ENCODE measurements at places on chromosomes 1 and 21. TPM values are rescaled to one million over a fixed set of nuclear protein-coding genes. Genes with fewer than 3 reads are reported as not detected.

GRCh38 chr1:103514920-103515503 is 10.5 kb upstream of the RNPC3 start:
- H3K36me3 ChIP-seq = no peaks in the 10 kb centered on the region
- no peak overlapping the region for H3K4me3 ChIP-seq
- H3K27ac ChIP-seq = no peak overlapping the region
- no peaks in the 10 kb centered on the region for H3K27me3 ChIP-seq
- no peaks in the 10 kb centered on the region for H3K4me1 ChIP-seq

- H3K4me1 ChIP-seq = no peaks in the 10 kb centered on the region
- no peak overlapping the region for H3K27ac ChIP-seq
- no peak overlapping the region for H3K4me3 ChIP-seq
- H3K27me3 ChIP-seq = no peaks in the 10 kb centered on the region
- peak; percentile 16 for DNase-seq
Measured at GRCh38 chr21:42344631-42345030, 6.2 kb downstream of the TFF2 start.

DNA sequence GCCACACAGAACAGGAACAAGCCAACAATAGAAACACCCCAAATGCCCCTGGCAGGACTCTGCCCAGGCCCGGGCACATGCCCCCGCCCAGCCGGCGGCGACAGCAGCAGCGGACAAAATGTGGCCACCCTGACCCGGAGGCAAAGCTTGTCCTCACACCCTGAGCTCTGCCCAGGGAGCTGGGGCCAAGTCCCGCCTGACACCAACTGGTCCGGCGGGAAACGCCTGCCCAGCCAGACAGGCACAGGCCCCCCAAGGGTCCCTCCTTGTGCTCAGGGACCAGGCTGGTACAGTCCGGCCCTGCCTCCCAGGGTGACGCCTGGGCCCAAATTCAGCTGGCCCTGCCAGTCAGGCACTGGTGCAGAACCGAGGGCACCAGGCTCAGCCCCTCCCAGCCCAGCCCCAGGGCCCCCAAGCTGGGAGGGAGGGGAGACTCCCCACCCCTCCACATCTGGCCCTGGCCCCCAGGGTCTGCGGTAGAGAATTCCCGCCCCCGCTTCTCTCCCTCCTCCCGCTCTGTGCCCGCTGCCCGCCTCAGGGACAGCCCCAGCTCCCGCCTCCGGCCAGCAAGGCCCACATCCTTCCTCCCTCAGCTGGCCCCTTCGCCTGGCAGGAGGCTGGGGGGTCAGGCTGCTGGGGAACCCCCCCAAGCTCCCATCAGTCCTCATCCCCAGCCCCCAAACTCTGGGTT is 2.0 kb downstream of the AHDC1 start:
- H3K4me3 ChIP-seq = peak overlapping the region; percentile 46
- peaks cover 3% of the 10 kb centered on the region for H3K4me1 ChIP-seq
- peak overlapping the region; percentile 65 for H3K27ac ChIP-seq
- no peaks in the 10 kb centered on the region for H3K36me3 ChIP-seq
- H3K27me3 ChIP-seq = no peaks in the 10 kb centered on the region

GRCh38 chr1:201110616-201111015 is 1.6 kb downstream of the CACNA1S start:
- no peaks in the 10 kb centered on the region for H3K36me3 ChIP-seq
- no peaks in the 10 kb centered on the region for H3K27me3 ChIP-seq
- no peak overlapping the region for H3K27ac ChIP-seq
- DNase-seq = no peak
- no peak overlapping the region for H3K4me3 ChIP-seq
- H3K4me1 ChIP-seq = no peaks in the 10 kb centered on the region

GRCh38 chr1:99018313-99018712 is 13.7 kb upstream of the PLPPR5 start:
- no peaks in the 10 kb centered on the region for H3K27me3 ChIP-seq
- no peaks in the 10 kb centered on the region for H3K4me1 ChIP-seq
- H3K4me3 ChIP-seq = no peak overlapping the region
- no peak overlapping the region for H3K27ac ChIP-seq
- no peak for DNase-seq

- no peaks in the 10 kb centered on the region for H3K27me3 ChIP-seq
- H3K4me1 ChIP-seq = no peaks in the 10 kb centered on the region
- H3K36me3 ChIP-seq = no peaks in the 10 kb centered on the region
- DNase-seq = no peak
- H3K4me3 ChIP-seq = no peak overlapping the region
- no peak overlapping the region for H3K27ac ChIP-seq
Measured at GRCh38 chr21:45938453-45938755, 43.2 kb upstream of the COL6A1 start.

KRTAP12-2 gene
- total RNA-seq = not detected

PLA2G2F gene
- not detected for total RNA-seq

- DNase-seq = no peak
- H3K4me3 ChIP-seq = no peak overlapping the region
- no peaks in the 10 kb centered on the region for H3K4me1 ChIP-seq
- no peaks in the 10 kb centered on the region for H3K36me3 ChIP-seq
- H3K27me3 ChIP-seq = no peaks in the 10 kb centered on the region
Measured at GRCh38 chr1:4689941-4690635, 35.7 kb downstream of the AJAP1 start.

DNA sequence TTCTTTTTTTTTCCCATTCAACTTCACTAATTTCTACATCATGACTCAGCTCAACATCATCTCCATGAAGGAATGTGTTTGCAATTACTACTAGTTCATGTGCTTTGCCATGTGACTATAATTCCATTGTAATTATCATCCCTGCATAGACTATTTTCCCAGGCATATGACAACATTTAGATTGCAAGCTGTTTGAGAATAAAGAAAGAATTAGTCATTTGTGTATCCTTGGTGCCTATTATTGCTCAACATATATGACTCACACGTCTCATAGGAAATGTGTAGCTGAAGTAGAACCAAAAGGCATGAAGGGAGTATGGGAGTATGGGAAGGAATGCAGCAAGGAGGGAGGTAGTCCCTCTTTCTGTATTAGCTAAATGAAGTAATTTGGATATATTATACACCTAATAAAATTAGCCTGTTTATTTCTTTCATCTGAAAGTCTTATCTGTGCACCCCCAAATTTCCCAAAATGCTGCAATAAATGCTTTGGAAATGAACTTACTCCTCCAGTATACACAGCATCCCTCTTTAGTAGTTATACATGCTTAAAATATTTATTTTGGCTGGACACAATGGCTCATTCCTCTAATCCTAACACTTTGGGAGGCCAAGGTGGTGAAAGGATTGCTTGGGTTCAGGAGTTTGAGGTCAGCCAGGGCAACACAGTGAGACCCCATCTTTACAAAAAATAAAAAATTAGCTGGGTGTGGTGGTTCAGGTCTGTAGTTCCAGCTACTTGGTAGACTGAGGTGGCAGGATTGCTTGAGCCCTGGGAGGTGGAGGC is 316.9 kb upstream of the ADGRL4 start:
- H3K27me3 ChIP-seq = no peaks in the 10 kb centered on the region
- H3K27ac ChIP-seq = no peak overlapping the region

HLX gene
- total RNA-seq = 11.0 TPM

GRCh38 chr1:212930986-212931678 is 19.2 kb upstream of the VASH2 start:
- no peak for DNase-seq
- no peaks in the 10 kb centered on the region for H3K27me3 ChIP-seq
- no peaks in the 10 kb centered on the region for H3K4me1 ChIP-seq

MARK1 gene
- not detected for total RNA-seq

GRCh38 chr21:43334214-43334958 is 92.5 kb downstream of the SIK1 start:
- no peak overlapping the region for H3K4me3 ChIP-seq
- no peak for DNase-seq
- no peak overlapping the region for H3K27ac ChIP-seq

SIM2 gene
- 0.20 TPM for total RNA-seq

MAP1LC3C gene
- total RNA-seq = not detected

DNA sequence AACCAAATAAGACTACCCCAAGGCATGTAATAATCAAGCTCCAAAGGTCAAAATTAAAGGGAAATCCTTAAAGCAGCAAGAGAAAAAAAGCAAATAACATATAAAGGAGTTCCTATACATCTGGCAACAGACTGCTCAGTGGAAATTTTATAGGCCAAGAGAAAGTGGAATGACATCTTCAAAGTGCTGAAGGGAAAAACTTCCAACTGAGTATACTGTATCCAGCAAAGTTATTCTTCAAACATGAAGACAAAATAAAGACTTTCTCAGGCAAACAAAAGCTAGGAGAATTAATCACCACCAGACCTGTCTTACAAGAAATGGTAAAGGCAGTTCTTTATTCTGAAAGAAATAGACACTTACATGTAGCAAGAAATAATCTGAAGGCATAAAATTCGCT is 45.0 kb upstream of the SLC44A5 start:
- no peak overlapping the region for H3K27ac ChIP-seq
- H3K27me3 ChIP-seq = no peaks in the 10 kb centered on the region
- no peaks in the 10 kb centered on the region for H3K36me3 ChIP-seq
- no peaks in the 10 kb centered on the region for H3K4me1 ChIP-seq
- DNase-seq = no peak

ELAPOR1 gene
- total RNA-seq = 6.7 TPM

- H3K4me1 ChIP-seq = no peaks in the 10 kb centered on the region
- no peak for DNase-seq
- no peaks in the 10 kb centered on the region for H3K27me3 ChIP-seq
- no peaks in the 10 kb centered on the region for H3K36me3 ChIP-seq
Measured at GRCh38 chr1:222892137-222892769, 77.4 kb downstream of the DISP1 start.

GRCh38 chr1:49346767-49347349 is 570.2 kb upstream of the BEND5 start:
- H3K4me1 ChIP-seq = no peaks in the 10 kb centered on the region
- H3K27me3 ChIP-seq = no peaks in the 10 kb centered on the region
- H3K4me3 ChIP-seq = no peak overlapping the region
- H3K27ac ChIP-seq = no peak overlapping the region
- no peak for DNase-seq

- no peak overlapping the region for H3K4me3 ChIP-seq
- no peak overlapping the region for H3K27ac ChIP-seq
- H3K27me3 ChIP-seq = no peaks in the 10 kb centered on the region
- no peak for DNase-seq
Measured at GRCh38 chr1:44929531-44929930, 56.9 kb downstream of the EIF2B3 start.

GRCh38 chr1:229325853-229326487 is 16.9 kb downstream of the CCSAP start:
- no peaks in the 10 kb centered on the region for H3K4me1 ChIP-seq
- H3K27ac ChIP-seq = peak overlapping the region; percentile 29
- no peaks in the 10 kb centered on the region for H3K27me3 ChIP-seq
- H3K4me3 ChIP-seq = no peak overlapping the region
- DNase-seq = no peak
- no peaks in the 10 kb centered on the region for H3K36me3 ChIP-seq
